Activated CD8-positive, alpha-beta T cell treated with anti-CD3 and anti-CD28 coated beads, Interleukin-2, amount 10 ng/mL, durations not matched to agents 7 days and 5 days (primary cell): ENCODE measurements at places on chromosomes 6 and 20. TPM values are rescaled to one million over a fixed set of nuclear protein-coding genes. Genes with fewer than 3 reads are reported as not detected.

CITED2 gene
- 38.7 TPM for total RNA-seq

DNA sequence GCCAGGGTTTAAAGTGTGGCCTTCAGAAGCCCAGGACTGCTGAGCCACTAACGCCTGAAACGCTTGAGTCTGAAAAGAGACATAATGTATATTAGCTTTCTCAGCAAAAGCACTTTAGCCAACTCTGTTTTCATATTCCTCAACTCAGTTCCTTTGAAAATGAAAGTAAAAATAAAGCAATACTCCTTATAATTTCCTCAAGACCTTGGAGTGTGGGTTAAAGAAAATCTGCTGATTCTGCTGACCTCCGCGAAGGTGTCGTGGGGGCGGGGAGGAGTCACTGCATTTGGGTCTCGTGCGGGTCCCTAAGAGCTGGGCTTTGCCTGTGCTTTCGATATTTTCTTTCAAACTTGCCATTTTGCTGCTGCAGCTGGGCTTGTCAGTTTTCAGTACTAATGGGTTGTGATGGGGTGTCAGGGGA lies 142.2 kb upstream of the ARID1B start:
- DNase-seq = no peak

CGA gene
- total RNA-seq = not detected

DNA sequence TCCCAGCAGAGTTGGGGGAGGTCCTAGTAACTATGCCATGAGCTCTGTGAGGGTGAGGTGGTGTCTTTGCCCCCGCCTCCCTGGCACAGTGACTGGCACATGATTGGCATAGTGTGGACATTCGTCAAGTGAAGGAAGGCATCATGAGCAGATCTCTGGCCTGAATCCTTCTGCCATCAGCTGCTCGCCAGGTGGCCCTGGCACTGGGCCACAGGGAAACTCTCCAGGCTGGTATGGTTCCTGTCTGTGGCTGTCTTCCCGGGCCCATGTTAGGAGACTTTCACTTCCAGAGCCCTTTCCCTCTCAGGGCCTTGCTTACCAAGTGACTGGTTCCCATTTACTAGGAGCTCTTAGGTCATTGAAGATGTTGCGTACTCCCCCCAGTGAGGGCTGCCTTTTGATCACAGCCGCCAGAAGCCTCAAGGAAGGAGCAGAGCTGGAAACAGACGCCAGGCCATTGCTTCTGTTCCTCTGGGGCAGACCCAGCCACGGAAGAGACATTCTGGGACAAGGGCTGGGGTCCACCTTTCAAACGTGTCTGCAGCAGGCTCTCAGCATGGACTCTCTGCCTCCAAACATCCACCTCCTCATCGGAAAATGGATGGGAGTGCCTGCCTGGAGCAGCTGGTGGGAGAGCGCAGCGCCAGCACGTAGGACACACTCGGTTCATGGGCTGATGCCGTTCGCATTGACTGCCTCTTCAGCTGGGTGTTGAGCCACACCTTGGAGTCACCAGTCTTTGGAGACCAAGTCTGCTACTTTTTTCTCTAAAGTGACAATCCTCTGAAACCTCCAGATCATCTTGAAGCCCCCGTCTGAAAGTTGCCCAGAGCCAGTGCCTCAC lies 67.2 kb downstream of the PTPN1 start:
- no peak for DNase-seq

FOXP4 gene
- 7.1 TPM for total RNA-seq

GRCh38 chr20:17014756-17015366 lies 212.0 kb upstream of the PCSK2 start:
- no peak for DNase-seq

- peak; percentile 43 for DNase-seq
Measured at GRCh38 chr6:90285042-90285481, 11.6 kb downstream of the BACH2 start.

DNA sequence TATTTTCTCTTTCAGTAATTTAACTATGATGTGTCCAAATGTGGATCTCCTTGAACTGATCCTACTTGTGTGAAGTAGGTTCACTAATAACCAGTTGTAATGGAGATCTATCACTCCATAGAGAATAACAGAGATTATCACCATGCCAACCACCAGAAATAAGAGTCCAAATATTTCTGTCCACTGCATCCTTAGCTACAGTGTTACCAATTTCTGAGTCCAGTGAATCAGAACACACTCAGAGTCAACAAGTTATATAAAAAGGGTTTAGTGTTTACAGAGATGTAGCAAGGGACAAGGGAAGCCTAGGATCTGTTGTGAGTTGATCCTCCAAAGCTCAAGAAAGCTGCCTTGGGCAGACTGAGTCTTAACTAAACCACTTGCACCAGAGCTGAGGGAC lies 882.8 kb downstream of the TBC1D32 start:
- DNase-seq = no peak

- no peak for DNase-seq
Measured at GRCh38 chr6:148851683-148852556, 105.1 kb downstream of the UST start.

DNA sequence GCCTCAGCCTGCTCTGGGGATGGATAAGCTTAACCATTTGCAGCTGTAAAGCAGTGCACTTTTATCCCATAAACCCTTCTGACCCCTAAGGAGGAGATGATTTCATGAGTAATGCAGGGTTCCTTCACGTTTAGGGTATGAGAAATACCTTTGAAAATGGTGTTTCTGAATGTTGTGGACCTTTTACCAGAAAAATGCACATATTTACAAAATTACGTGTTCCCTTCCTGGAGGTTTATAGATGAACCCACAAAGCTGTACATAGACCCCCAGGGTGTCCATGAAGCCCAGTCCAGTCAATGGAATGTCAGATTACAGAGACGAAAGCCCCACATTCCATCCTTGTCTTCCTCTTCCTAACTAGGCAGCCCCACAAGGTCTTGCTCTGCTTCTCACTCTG lies 78.6 kb upstream of the INSM1 start:
- DNase-seq = no peak

- DNase-seq = no peak
Measured at GRCh38 chr6:165987483-165988301, 180.0 kb downstream of the TBXT start.

- no peak for DNase-seq
Measured at GRCh38 chr20:36646678-36647077, 682 bp upstream of the SLA2 start.

DNA sequence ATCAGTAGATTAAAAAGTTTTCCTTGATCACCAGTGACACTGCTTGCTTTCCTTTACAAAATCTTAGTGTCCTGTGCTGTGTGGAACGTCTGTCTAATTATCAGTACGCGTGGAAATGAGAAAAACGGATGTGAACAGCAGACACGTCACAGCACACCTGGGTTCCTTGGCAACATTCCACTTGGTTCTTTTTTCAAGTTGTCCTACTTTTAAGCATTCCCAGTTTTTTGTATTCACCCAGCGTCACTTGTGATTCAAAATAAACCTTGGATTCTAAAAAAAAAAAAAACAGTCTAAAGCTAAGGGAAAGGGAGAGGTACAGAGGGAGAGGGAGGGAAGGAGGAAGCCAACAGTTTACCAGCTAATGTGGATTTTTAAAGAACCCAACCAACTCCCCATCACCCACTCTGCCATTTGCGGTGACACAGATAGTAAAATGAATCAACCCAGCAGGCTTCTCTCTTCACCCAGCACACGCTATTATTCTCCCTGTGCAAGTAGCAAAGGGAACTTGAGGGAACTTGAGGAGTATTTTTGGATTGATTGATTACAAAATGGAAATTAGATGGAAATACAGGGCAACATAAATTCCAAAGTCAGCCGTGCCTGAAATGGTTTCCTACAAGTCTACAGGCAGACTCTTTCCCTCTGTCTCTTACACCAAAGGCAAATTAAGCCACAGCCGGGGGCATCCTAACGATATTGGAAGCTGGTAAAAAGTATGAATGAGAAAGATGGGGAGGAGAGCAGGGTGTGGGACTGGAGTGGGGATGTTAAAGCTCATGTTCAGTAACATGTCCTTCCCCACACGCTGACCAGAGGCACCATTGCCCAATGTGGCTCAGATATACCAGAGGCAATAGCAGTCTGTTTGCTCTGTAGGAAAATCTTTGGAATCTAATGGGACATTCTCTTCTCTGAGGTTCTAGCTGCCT lies 129.8 kb downstream of the SASH1 start:
- DNase-seq = no peak

NOX3 gene
- total RNA-seq = not detected

FAM217A gene
- not detected for total RNA-seq

GRCh38 chr6:2558098-2558680 lies 192.5 kb downstream of the MYLK4 start:
- DNase-seq = no peak

DNA sequence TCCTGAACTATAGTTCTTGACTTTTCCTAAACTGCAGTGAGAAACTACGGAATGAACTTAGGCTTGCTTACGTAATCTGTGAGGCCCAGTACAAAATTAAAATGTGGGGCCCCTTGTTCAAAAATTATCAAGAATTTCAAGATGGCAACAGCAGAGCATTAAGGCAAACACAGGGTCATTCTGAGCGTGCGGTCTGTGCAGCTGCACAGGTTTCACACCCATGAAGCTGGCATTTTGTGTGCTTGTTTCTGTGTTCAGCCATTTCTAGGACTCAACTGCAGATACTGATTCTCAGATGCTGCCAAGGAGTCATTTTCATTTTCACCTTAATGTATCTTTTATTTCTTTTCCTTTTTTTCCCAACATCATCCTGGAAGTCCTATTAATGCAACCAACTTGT lies 49.6 kb upstream of the HBS1L start:
- no peak for DNase-seq

DNA sequence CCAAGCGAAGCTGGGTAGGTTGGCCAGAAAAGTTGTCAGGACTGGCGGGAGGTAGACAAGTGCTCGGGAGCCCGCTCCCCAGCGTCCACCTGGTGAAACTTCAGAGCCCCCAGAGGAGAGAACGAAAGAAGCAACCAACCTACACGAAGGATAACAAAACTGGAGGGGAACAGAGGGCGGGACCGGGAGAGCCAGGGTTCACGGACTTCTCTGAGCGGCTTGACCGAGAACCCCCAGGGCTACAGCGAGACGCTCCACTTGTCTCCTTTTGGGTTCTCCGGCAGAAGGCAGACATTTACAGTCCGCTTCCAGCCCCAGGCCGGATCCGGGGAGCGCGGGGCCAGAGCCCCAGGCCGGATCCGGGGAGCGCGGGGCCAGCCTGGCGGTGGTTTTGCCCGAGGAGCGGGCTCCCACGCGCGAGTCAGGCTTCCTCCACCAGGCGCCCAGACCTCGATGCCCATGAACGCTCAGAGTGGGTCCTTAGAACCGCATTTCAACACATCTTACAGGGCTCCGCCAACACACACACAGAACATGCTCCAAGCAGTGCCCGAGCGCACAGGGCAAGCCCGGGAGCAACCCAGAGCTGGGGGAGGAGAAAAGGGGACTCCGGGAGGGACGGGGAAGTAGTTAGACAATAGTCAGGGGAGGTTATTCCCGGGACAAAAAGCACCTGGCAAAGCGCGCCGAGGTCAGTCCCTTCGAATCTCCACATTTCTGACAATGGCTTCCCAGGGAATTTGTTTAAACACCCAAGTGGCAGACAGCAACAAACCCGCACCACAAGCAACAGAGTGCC lies 1.1 kb downstream of the PTPRK start:
- DNase-seq = peak; percentile 41

DNA sequence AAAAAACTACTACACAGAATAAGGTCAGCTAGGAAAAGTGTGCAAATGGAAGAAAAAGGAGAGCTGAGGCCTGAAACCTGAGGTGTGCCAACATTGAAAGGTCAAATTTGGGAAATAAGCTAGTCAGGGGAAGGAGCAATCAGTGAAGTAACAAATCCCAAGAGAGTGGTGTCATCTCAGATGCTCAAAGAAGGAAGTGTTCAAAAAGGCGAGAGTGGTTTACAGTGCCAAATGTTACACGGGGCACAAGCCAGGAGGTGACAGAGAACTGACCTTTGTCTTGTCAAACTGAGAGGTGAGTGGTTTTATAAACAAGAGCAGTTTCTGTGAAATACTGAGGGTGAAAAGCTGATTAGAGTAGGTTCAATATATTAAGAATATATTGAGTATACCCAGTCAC lies 83.0 kb upstream of the TCF21 start:
- DNase-seq = no peak

NMBR gene
- total RNA-seq = not detected

- DNase-seq = no peak
Measured at GRCh38 chr6:7390226-7390878, 744 bp downstream of the RIOK1 start.

- DNase-seq = no peak
Measured at GRCh38 chr6:101614774-101615173, 221.3 kb downstream of the GRIK2 start.

DNA sequence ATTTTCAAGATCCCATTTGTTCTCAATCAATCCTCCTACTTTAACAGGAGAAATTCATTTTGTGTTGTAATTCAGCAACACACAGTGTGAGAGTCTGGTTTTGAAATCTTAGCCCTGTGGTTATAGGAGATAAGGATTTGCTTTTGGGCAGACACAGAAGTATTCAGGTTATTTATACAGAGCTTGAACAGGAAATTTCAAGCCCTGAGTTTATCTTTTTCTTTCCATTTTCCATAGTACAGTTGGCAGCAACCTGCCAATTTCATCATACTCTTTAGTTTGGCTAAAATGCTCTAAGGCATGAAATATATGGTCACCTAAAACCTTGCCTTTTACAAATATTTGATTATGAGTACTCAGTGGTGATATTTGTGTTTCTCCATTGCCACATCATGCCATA lies 41.4 kb downstream of the PKIB start:
- DNase-seq = no peak

ANKS1A gene
- total RNA-seq = 5.3 TPM
